Astrocyte (in vitro differentiated cells and primary cell): ENCODE measurements at places on chromosomes 16 and 17.

DNA sequence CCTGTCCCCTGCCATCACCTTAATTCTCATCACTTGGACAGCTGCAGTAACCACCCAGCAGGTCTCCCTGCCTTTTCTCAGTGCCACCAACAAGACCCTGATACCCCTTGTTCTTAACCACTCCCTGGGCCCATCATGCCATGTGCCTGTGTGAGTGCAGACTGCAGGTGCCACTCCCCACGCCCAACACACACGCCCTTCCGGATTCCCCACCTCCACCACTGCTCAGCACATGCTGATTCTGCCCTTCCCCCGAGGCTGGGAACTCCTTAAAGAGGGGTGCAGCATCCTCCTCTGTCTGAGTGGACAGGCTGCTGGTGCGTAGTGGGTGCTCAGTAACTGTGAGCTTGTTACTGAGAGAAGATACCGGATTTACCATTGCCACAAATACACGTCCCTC is 52.4 kb downstream of the PLD6 start:
- DNase-seq, result no peak

- DNase-seq, result no peak
These were observed 41.0 kb downstream of the LYRM1 start for GRCh38 chr16:20941636-20941926.

DNA sequence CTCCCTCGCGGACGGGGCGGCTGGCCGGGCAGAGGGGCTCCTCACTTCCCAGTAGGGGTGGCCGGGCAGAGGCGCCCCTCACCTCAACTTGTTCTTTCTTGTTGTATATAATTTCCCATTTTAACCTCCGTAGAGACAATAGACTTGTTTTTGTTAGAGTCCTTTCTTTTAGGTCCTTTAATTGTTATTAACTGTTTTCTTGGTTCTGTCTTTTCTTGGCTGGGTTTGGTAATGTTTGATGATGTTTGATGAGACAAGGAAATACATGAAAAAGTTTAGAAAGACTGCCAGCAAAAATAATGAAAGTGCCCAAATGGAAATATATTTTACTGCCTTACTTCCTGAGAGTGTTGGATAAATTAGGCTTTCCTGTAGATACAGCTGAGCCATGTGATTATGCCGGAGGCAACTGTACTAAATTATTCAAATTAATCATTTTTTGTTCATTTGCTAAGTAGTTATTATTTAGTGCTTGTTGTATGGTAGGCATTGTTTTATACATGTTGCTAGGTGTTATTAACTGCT is 30.9 kb downstream of the PRPSAP2 start:
- no peak for DNase-seq

GRCh38 chr16:81539009-81539758 is 94.6 kb downstream of the CMIP start:
- DNase-seq, result no peak

- peak; percentile 51 for DNase-seq
These were observed 17.0 kb upstream of the ANKFN1 start for GRCh38 chr17:56136301-56136700.

- peak; percentile 71 for DNase-seq
These were observed 66.6 kb upstream of the AXIN2 start for GRCh38 chr17:65627891-65628643.

DNA sequence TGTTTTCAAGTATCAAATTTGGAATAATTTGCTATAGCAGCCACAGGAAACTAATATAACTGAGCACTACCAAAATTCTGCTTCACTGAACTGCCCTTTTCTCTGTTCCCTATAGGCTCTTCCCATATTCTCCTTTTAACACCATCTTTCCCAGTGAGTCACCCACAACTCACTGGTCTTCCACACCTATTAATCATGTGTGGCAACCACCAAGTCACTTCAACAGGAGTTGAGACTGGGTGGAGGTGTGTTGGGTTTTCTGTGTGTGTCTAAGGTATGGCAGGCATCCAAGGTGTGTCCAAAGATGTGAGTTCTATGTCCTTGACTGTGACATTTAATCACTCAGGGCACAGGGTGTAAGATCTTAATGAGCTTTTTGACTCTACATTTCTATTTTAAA is 610.0 kb upstream of the CDH11 start:
- peak; percentile 54 for DNase-seq

DNA sequence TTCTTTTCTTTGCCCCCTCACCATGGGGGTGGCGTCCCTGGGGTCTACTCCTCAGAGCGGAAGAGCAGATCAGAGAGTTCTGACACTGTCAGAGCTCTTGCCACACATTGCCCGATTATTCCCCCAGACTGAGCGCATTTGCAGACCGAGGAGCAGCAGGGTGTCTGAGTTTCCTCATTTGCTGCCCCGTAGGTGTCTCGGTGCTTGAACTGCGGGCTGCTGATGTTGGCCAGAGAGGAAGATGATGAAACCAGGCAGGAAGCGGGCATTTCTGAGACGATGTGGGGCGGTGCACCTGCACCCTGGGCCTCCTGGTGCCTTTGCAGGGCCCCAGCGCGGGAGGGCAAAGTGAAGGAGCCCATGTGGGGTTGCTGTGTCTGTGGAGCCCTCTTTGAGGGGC is 55.2 kb downstream of the ARSG start:
- no peak for DNase-seq

DNA sequence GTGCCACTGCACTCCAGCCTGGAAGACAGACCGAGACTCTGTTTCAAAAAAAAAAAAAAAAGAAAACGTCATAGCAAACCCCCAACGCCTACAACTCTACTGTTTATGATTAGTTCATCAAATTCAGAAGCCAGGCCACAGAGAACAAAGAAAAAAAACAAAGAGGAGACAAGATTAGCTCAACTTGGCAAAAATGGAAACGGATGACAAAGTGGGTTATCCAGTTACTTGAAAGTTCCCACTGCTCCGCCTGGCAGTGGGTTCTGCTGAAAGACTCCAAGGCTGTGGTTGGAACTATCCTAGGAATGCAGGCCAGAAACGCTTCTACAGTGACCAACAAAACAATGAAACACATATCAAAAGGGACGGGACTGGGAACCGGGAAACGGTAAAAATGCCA is 53.1 kb downstream of the MRM3 start:
- DNase-seq, result peak; percentile 100

DNA sequence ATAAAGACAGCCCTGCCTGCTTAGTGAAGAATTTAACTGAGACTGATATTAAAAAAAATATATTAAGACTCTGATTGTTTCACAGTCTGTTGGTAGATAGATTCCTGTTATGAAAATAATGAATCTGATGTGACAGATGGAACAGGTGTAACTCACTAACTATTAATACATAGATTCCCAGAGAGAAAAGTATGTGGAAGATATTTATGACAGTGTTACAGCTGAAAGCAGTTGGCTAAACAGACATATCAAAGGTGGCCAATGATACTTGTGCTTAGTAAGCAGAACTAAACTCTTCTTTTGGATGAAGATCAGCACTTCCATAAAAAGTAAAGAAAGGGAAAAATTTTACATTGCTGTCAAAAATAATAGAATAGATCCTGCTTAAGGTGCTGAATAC is 598.2 kb upstream of the CA10 start:
- no peak for DNase-seq

DNA sequence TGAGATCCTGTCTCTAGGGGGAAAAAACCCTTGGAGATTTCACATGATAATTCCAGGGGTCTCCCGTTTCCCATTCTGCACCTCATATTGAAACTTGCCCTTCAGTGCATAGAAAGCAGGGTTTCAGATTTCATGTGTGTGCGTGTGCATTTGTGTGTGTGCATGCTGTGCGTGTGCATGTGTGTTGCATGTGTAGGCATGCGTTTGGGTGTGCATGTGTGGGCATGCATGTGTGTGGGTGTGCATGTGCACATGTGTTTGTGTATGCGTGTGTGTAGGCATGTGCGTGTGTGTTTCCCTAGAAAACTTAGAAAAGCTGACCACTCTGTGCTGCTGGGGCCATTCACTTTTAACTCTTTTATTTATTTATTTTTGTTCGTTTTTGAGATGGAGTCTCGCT is 40.0 kb downstream of the IL21R start:
- no peak for DNase-seq

- no peak for DNase-seq
These were observed 36.2 kb downstream of the CTCF start for GRCh38 chr16:67598527-67598926.

DNA sequence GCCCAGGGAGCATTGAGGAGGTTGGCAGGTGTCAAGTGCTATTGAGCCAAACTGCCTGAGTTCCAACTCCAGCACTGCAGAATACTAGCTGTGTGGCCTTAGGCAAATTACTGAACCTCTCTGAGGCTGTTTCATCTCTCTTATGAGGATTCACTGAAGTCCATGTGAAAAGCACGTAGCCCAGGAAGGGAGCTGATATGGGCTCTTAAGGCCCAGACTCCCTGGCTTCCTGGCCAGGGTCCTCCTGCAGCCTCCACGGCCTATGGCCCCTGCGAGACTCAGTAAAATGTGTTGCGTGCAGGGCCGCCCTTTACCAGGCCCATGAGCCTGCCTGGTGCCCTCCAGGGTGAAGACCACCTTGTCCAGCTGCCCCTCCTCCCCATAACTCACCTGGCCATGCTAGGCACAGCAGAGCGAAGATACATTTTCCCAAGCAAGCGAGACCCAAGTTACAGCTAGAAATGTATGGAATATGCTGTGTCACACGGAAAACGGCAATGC is 133.7 kb upstream of the TNRC6C start:
- DNase-seq, result no peak

GRCh38 chr16:57626420-57627170 is 1.8 kb upstream of the ADGRG1 start:
- DNase-seq, result no peak

GRCh38 chr16:89924925-89925307 is 1.8 kb downstream of the TUBB3 start:
- no peak for DNase-seq

DNA sequence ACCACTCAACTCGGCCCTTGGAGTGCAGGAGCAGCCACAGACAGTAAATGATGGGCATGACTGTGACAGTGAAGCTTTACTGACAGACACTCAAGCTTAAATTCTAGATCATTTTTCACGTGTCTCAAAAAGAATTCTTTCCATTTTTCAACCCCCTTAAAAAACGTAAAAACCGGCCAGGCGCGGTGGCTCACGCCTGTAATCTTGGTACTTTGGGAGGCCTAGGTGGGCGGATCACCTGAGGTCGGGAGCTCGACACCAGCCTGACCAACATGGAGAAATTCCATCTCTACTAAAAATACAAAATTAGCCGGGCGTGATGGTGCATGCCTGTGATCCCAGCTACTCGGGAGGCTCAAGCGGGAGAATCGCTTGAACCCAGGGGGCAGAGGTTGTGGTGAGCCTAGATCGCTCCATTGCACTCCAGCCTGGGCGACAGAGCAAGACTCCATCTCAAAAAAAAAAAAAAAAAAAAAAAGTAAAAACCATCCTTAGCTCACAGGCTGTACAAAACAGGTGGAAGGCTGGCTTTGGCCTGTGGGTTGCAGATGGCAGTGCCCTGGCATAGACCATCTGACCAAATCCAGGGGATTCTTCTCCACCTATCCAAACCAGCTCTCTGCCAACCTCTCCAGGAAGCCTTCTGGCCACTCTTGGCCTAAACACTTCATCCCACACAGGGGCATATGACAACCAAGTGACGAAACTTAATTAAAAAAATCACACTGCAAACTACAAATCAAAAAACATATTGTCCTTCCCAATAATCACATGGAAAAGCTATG is 18.3 kb downstream of the TBC1D16 start:
- no peak for DNase-seq

DNA sequence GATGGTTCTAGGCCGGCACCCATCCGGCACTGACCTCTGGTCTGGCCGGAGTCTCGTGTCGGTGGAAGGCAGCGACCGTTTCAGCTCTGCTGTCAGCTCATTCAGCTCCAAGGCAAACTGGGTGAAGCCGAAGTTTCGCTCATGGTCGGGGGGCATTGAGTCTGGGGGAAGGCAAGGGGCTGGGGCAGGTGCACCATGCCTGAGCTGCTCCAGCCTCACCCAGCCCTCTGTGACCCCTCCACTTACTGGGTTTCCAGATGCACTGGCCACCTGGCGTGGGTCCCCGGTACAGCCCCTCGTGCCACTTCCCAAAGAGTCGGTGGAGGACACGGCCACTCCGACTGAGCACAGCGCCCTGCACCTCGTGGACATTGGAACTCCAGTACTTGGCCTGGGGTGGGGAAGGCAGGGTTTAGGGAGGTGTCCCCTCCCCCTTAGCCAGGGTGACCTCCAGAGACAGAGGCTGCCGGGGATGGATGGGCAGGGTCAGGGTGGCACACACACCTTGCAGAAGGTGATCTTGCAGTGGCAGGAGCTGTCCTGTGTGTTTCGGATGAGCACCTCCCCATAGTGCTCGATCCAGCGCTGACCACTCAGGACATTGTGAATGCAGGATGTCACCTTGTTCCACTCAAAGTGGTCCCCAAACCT is 12.6 kb downstream of the OSBPL7 start:
- no peak for DNase-seq

GRCh38 chr16:87206646-87207451 is 110.3 kb downstream of the C16orf95 start:
- peak; percentile 81 for DNase-seq

GRCh38 chr16:30740364-30741251 is 7.6 kb upstream of the PHKG2 start:
- peak; percentile 69 for DNase-seq

DNA sequence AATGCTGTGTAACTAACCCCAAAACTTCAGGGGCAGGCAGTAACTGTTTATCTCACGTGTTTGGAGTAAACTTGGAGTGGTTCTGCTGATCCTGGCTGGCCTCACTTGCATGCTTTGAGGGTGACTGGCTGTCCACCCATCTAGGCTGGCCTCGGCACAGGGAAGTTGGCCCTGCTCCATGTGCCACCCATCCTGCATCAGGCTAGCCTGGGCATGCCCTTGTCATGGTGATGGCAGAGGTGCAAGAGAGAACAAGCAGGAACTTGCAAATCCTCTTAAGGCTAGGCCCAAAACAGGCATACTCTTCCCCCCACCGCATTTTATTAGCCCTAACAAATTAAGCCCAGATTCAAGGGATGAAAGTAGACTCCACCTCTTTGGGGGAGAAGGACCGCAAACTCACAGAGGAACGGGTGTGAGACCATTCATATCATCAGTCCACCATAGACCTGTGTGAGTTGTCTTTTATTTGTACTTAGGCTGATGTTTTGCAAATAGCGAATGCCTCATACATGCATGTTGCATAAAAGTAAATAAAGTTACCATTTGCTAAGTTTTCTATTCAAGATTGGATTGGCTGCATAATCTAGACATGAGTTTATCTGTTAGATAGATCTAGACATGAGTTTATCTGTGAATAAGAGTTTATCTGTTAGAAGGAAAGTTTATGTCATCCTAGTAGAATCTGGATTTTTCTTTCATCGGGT is 221.0 kb downstream of the CCDC182 start:
- DNase-seq, result peak; percentile 69

- no peak for DNase-seq
These were observed 31.6 kb downstream of the NTN1 start for GRCh38 chr17:9052921-9053320.
